ENCODE measurements at places on chromosomes 5 and 9.

DNA sequence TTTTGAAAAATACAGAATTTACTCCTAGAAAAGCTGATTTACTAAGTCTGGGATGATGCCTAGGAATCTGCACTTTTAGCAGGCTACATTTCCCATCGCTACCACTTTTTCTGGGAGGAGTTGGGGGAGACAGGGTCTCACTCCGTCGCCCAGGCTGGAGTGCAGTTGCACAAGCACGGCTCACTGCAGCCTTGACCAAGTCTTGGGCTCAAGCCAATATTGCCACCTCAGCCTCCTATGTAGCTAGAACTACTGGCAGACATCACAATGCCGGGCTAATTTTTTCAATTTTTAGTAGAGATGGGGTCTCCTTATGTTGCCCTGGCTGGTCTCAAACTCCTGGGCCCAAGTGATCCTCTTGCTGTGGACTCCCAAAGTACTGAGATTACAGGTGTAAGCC, 85.9 kb downstream of the NR6A1 start:
- H3K27me3 ChIP-seq = peaks cover 34% of the 10 kb centered on the region
- no peaks in the 10 kb centered on the region for H3K36me3 ChIP-seq
- H3K4me1 ChIP-seq = no peaks in the 10 kb centered on the region
- H3K4me3 ChIP-seq = no peak overlapping the region
- H3K27ac ChIP-seq = no peak overlapping the region
- DNase-seq = no peak

DNA sequence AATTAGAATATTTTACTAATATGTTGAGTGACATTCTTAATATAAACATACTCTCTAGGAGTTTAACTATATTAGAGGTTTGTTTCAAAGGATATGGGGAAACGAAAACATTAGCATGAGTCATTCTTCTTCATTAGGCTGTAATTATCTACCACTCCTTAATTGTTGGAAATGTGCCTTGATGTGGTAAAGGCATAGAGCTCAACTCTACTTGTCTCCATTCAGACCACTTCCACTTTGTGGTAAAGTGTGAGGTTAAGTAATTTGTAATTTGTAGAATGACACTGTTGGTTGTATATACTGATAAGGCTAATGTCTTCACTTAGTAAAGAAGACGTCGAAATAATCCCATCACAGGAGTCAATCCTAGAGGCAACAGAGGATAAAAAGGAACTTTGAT, 58.1 kb downstream of the HAPLN1 start:
- no peak overlapping the region for H3K4me3 ChIP-seq
- H3K27ac ChIP-seq = no peak overlapping the region
- H3K4me1 ChIP-seq = no peaks in the 10 kb centered on the region
- no peaks in the 10 kb centered on the region for H3K36me3 ChIP-seq
- no peak for DNase-seq

- no peaks in the 10 kb centered on the region for H3K36me3 ChIP-seq
- H3K4me3 ChIP-seq = no peak overlapping the region
- DNase-seq = no peak
- H3K4me1 ChIP-seq = peaks cover 8% of the 10 kb centered on the region
Measured at GRCh38 chr5:168135897-168136296, 155.5 kb upstream of the WWC1 start.

- no peaks in the 10 kb centered on the region for H3K27me3 ChIP-seq
- H3K4me3 ChIP-seq = no peak overlapping the region
- no peaks in the 10 kb centered on the region for H3K4me1 ChIP-seq
Measured at GRCh38 chr9:110115826-110116542, 92.0 kb downstream of the C9orf152 start.

DNA sequence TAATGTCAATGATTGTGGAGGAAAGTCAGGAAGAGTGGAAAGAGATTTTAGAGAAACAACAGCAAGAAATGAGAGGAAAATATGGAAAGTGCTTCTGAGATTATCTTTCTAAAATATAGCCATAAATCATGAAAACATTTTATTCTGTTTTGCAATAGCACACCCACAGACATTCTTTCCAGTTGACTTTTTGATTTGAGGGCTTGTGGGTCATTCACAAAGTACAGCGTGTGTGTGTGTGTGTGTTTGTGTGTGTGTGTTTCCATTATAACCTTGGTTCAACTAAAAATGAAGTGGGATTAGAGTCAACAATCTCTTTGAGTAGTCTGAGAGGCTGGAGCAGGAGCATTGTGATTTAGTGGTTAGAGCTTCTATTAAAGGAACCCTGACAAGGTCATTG, 116.6 kb upstream of the GAS1 start:
- H3K27ac ChIP-seq = no peak overlapping the region
- no peaks in the 10 kb centered on the region for H3K36me3 ChIP-seq
- no peaks in the 10 kb centered on the region for H3K27me3 ChIP-seq

DNA sequence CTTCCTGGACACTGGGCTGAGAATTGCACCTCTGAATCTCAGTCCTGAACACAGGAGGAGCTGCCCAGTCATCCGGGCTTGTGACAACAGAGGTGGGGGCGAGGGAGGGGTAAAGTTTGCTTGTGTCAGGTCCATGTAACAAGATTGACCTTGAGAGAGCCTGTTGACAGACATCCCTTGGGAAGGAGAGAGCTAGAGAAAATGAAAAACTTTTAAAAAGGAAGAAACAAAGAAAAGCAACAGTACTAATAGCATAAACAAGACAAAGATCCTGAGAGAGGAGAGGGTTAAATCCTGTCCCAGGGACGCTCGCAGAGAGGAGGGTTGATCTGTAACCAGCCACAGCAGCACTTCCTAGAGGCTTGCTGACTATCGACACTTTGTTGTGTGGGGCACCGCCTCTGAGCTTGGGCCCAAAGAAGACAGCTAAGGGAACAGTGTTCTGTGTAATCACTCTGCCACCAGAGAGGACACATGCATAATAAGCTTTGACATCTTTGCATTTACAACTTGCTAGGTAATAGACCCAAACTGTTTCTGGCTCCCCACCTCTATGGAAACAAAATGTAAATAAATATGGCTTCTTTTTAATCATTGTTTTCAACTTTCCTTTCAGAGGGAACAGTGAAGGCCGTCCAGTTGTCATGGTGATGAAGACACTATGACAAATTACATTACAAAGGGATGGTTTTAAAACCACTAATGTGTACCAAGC, 363.7 kb downstream of the CSNK1G3 start:
- DNase-seq = no peak
- H3K27me3 ChIP-seq = no peaks in the 10 kb centered on the region
- no peak overlapping the region for H3K4me3 ChIP-seq
- no peaks in the 10 kb centered on the region for H3K4me1 ChIP-seq
- H3K36me3 ChIP-seq = no peaks in the 10 kb centered on the region

DNA sequence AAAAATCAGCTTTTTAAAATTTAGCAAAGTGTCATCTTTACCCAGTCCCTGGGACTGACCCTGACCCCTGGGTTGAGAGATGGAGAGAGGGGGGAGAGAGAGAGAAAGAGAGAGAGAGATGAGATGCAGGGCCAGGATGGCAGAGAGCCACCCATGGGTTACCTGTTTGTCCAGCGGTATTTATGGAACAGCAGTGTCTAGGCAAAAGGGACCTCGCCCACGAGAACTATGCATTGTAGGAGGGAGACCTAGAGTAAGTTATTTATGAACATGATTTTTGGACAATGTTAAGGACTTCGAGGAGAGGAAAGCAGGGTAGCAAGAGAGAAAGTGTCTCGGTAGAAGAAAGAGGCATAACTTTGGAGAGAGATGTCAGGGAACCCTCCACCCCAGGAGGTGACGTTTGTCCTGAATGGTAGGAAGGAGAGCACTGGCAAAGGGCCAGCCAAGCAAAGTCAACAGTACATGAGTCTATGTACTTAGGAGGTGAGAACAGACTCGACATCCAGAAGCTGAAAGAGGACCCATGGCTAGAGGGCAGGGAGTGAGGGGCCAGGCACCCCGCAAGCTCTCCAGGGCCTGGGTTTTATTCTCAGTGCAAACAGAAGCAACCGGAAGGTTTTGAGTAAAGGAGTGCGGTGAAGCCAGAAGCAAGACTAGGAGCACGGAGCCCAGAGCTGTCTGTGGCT, 30.5 kb upstream of the MSX2 start:
- no peaks in the 10 kb centered on the region for H3K36me3 ChIP-seq
- no peak for DNase-seq
- no peak overlapping the region for H3K27ac ChIP-seq
- H3K4me1 ChIP-seq = no peaks in the 10 kb centered on the region
- peaks cover 40% of the 10 kb centered on the region for H3K27me3 ChIP-seq
- no peak overlapping the region for H3K4me3 ChIP-seq

- peak within 1 kb of the TSS; percentile 95 for H3K4me3 ChIP-seq
- peak; percentile 90 for DNase-seq
- H3K27ac ChIP-seq = peak within 1 kb of the TSS; percentile 94
- H3K36me3 ChIP-seq = peaks cover 7% of the 10 kb centered on the region
Measured at GRCh38 chr9:127802576-127803443, at the start of gene FPGS. FPGS (plus strand) TSS chr9:127802882; CDS start chr9:127802925, 43 bp downstream.

GRCh38 chr5:26487553-26487952, 550.8 kb downstream of the CDH9 start:
- no peak overlapping the region for H3K4me3 ChIP-seq
- DNase-seq = no peak
- H3K27me3 ChIP-seq = no peaks in the 10 kb centered on the region
- H3K27ac ChIP-seq = no peak overlapping the region
- H3K4me1 ChIP-seq = no peaks in the 10 kb centered on the region

- H3K4me1 ChIP-seq = peaks cover 13% of the 10 kb centered on the region
- no peaks in the 10 kb centered on the region for H3K27me3 ChIP-seq
- no peak overlapping the region for H3K4me3 ChIP-seq
- peaks cover 10% of the 10 kb centered on the region for H3K36me3 ChIP-seq
- H3K27ac ChIP-seq = no peak overlapping the region
- DNase-seq = no peak
Measured at GRCh38 chr9:137658781-137659180, 40.0 kb downstream of the EHMT1 start.

DNA sequence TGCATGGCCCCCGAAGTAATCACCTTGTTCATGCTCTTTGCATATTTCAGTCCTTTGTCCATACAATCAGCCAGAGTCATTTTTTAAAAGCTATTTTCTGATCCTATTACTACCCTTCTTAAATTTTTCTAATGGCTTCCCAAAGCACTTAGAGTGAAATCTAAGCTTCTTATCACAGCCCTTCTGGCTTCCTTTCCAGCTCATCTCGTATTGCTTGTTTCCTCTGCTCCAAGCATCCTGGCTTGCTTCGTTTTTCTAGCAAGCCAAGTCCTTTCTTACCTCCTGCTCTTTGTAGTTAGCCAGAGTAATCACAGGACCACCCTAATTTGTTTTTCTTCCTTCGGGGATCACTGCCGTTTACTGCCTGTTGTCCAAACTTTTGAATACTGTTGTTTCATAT, 453.3 kb downstream of the KIF4B start:
- no peaks in the 10 kb centered on the region for H3K27me3 ChIP-seq
- H3K4me1 ChIP-seq = no peaks in the 10 kb centered on the region
- no peaks in the 10 kb centered on the region for H3K36me3 ChIP-seq
- no peak overlapping the region for H3K4me3 ChIP-seq
- DNase-seq = no peak
- H3K27ac ChIP-seq = no peak overlapping the region

DNA sequence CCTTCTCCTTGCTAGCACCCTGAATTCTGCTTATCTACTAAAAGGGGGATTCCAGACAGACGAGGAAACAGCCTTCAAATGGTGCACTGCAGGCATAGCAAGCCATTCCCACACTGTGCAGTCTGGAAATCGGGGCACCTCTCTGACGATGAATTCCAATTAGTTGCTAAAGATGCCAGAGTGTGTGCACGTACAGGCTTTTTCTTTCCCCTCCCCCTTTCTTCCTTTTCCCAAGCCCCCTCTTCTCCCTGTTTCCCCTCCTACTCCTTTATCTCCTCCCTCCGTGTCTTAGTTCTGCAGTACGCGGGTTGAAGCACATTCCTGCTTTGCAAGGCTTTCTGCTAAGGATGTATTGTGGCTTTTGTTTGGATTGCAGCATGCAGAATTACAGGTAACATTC, at the start of gene GPR21:
Gene GPR21, plus strand, starts transcription at position 316 of the 400 bp plus-strand sequence. CDS start 900 bp downstream, outside the sequence.
- no peak for DNase-seq
- H3K36me3 ChIP-seq = peaks cover 8% of the 10 kb centered on the region
- no peak within 1 kb of the TSS for H3K27ac ChIP-seq
- H3K4me3 ChIP-seq = no peak within 1 kb of the TSS

DNA sequence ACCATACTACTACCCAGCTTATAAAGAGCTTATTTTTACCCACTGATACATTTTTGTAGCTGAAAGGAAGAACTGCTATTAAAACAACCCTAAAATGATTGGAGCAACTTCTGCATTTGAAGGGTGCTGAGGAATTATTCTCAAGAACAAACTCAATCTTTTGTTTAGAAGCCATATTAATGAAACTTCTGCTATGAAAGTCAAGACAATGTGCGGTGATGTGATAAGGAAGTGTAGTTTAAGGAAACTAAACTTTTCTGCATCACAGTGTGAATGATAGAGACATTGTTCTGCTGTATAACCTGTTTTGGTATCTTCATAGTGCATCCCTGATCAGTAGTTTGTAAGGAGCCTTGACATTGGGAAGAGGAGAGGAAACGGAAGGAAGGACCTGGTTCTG, 408.5 kb downstream of the TMEM38B start:
- no peak overlapping the region for H3K27ac ChIP-seq
- no peak overlapping the region for H3K4me3 ChIP-seq
- H3K36me3 ChIP-seq = no peaks in the 10 kb centered on the region
- no peaks in the 10 kb centered on the region for H3K4me1 ChIP-seq
- DNase-seq = no peak

DNA sequence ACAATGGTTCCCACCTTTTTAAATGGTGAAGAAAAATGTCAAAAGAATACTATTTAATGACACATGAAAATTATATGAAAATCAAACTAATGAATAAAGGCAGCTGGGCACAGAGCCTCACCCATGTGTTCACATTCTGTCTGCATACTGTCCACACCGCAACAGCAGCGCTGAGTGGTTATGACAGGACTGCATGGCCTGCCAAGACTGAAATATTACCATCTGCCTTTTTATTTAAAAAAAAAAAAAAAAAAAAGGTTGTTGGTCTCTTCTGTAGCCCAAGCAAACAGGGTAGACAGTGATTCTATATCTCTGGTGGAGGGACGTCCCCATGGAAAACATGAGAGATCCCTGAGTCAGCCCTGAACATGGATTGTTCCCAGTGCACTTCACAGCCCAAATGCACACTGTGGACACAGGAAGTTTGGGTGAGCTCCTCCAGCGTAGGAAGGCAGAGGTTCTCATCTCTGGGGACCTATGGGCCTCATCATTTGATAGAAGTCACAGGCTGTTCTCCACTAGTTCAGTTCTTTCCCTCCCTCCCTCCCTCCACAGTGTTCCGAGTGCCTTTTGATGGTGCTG, 44.9 kb upstream of the SHC3 start:
- no peak overlapping the region for H3K4me3 ChIP-seq
- no peaks in the 10 kb centered on the region for H3K4me1 ChIP-seq
- no peak overlapping the region for H3K27ac ChIP-seq
- H3K36me3 ChIP-seq = no peaks in the 10 kb centered on the region
- peaks cover 37% of the 10 kb centered on the region for H3K27me3 ChIP-seq

DNA sequence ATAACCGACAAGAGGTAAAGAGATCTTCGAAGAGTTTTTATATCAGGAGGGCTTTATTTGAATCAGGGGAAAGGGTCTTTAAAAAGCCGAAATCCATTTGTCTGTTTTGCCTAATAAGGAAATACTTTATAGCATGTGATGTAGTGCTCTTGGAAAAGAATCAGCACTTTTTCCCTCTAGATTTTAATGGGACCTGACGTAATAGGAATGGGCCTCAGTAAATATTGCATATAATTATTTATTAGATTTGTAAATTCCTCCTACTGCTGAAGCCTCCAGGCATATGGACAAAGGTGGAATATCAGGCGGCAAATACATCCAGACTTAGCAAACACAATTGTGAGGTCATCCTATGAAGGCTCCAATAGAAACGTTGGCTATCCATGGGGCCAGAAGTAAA, 50.9 kb downstream of the ACTBL2 start:
- H3K27ac ChIP-seq = no peak overlapping the region
- no peaks in the 10 kb centered on the region for H3K4me1 ChIP-seq
- no peaks in the 10 kb centered on the region for H3K36me3 ChIP-seq
- peaks cover 5% of the 10 kb centered on the region for H3K27me3 ChIP-seq
- DNase-seq = no peak
- H3K4me3 ChIP-seq = no peak overlapping the region
